RPMI8226 (cell line): ENCODE measurements at places on chromosomes 1 and 21.

DNA sequence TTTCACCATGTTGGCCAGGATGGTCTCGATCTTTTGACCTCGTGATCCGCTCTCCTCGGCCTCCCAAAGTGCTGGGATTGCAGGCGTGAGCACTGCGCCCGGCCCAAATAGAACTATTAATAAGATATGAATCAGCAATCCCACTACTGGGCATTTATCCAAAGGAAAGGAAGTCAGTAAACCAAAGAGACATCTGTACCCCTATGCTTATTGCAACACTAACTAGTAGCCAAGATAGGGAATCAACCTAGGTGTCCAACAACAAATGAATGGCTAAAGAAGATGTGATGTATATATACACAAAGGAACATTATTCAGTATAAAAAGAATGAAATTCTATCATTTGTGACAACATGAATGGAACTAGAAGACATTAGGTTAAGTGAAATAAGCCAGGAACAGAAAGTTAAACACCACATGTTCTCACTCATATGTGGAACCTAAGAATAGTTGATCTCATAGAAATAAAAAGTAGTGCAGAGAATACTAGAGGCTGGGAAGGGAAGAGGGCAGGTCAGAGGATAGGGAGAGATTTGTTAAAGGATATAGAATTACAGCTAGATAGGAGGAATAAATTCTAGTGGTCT lies 48.8 kb downstream of the XPR1 start:
- DNase-seq, result no peak

DNA sequence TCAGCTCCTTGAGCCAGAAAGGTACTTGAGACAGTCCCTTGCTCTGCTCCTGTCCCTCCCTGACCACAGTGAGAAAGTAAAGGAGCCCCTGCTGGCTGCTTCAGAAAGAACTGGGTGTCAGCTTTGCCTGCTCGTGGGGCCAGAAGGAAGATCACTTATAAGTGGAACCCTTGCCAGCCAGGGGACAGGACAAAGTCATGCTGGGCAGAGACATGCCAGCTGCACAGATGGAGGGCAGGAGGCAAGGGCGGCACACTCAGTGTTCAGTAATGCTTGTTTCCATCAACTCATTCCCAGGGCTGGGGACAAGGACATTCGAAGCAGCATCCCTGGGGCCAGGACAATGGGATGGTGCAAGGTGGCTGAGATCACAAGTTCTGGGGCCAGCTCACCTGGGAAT lies 41.8 kb downstream of the NTPCR start:
- no peak for DNase-seq

GRCh38 chr1:42013881-42014470 lies 95.3 kb upstream of the HIVEP3 start:
- DNase-seq, result no peak

DNA sequence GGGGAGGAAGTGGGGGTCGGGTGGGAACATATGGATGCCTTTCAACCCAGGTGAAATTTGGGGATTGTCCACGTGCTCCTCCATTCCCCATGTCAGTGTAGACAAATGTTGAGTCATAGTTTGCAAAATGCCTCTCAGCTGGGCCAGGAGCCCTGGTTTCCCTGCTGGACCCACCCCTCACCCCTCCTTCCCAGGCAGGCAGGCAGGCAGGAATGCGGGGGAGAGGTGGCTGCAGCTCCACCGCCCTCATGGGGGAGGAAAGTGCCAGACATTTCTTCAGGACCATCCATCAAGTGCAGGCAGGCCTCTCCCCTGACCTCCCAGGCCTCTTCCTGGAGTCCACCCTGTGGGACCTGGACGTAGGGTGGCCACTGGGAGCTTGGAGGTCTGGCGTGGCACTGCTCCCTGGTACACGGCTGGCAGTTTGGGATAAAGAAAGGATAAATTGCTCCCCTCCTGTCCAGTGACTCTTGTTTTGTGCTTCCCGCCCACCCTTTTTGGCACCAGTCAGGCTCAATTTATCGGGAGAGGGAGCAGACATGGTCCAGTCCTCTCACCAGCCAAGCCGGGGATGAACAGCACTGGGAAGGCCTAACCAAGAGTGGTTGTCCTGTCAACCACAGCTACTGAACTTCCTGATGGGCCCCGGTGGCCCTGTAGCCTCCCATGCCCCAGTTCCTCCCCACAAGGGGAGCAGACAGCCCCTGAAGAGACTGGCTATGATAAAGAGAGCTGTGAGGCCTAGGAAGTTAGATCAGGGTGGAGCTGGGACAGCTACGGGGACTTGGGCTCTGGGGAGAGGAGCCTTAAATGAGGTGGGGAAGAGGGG lies 18.9 kb downstream of the NPR1 start:
- no peak for DNase-seq

GRCh38 chr1:88867743-88868521 lies 23.4 kb downstream of the GTF2B start:
- no peak for DNase-seq

GRCh38 chr1:28365864-28366263 lies 3.7 kb upstream of the PHACTR4 start:
- DNase-seq, result no peak

GRCh38 chr21:16324630-16325029 lies 594.8 kb downstream of the USP25 start:
- no peak for DNase-seq

GRCh38 chr1:208737161-208737560 lies 493.0 kb upstream of the PLXNA2 start:
- no peak for DNase-seq

DNA sequence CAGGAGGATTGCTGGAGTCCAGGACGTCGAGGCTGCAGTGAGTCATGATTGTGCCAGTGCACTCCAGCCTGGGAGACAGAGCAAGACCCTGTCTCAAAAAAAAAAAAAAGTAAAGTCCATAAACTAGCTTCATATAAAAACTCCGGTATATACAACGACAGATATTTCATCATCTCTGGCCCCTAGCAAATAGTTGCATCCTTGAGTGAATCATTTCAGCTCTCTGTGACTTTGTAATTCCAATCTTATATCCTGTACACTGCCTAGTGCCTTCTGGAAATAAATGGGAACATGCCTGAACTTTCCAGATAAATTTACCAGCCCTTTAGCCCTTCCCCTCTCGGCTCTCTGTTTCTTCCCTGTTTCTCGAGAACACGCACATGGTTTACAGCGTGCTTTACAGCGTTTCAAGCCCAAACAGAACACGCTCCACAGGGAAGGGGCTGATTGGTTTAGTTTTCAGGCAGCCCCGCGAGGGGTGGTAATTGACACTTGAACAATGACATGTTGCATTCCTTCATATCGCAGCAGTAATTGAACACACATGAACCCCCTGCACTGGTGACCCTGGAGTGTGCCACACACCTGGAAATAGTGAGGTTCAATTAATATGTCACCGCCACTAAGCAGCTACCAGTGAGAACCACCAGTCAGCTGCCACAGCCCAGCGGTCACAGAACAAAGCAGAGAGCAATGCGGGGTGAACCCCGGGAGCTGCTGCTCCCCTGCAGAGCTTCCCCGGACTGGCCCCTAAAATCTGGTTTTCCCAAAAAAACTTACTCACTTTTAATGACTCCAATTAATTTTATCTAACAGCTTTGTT lies 35.7 kb upstream of the SIM2 start:
- no peak for DNase-seq

DNA sequence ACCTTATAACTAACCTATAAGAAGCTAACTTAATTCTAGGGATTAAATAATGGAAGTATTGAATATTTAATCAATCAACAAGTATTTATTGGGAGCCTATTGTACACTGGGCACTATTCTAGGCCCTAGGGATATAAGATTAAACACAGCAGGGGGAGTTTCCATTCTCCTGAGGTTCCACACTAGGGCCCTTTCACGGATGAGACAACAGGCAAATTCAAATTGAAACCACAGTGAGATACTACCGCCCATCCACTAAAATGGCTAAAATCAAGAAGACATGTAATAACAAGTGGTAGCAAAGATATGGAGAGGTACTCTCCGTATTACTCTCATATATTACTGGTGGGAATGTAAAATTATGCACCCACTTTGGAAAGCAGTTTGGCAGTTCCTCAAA lies 674.4 kb downstream of the KIF26B start:
- no peak for DNase-seq

GRCh38 chr1:29055160-29055559 lies 68.5 kb downstream of the TMEM200B start:
- DNase-seq, result no peak

DNA sequence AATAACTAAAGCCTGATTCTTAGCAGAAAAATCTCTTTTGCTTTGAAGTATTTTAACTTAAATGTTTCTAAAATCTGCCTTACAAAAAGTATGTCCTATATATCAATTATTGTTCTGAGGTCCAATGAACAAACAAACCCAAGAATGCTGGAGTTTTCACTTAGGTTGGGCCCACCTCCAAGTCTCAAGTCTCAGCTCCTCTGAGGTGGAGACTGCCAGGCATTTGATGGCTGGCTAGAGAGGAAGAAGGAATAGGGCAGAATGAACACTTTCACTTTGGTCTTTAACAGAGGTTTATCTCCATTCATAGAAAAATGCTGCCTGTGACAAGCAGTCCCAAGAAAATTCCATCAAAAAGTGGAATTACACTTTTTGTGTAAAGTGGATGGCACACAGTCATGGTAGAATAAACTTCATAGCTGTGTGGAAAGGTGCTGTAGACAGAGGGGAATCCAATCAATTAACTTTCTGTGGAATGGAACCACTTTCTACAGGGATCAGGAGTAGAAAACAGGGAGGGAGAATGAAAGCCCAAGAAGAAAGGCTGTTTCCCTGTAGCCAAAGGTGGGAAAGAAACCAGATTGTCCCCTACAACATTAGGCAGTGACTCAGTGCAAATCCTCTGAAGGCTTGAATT lies 349.4 kb upstream of the RUNX1 start:
- peak; percentile 25 for DNase-seq

DNA sequence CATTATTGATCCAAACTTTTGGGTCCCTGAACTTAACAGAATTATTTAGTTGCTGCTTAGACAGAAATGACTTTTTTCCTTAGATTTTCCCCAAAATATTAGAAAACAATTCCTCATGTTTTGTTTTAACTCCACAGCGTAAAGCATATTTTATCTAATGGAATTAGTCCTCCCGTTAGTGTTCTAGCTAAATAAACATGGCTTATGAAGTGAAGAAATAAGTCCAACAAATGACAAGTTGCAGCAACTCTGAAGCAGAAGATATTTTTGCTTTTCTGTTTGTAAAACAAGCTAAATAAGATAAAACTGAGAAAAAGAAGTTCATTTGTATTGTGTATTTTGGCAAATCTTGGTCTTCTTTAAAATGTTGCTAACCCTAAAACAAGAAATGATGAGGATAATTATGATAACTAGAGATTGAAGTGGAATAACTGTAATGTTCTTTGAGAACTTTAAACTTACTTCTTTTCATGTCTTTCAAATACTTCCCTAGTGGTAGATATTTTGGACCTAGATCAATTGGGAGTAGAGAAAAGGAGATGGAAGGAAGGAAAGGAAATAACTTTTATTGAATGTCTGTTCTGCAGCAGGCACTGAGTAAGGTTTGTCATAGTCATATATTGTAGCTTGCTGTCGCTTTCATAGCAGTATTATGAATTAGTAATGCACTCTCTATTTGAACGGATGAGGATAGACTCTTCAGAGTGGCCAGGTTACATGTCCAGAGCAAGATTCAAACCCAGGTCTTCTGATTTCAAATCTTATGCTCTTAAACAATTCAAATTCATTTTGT lies 12.5 kb downstream of the NFIA start:
- DNase-seq, result no peak

DNA sequence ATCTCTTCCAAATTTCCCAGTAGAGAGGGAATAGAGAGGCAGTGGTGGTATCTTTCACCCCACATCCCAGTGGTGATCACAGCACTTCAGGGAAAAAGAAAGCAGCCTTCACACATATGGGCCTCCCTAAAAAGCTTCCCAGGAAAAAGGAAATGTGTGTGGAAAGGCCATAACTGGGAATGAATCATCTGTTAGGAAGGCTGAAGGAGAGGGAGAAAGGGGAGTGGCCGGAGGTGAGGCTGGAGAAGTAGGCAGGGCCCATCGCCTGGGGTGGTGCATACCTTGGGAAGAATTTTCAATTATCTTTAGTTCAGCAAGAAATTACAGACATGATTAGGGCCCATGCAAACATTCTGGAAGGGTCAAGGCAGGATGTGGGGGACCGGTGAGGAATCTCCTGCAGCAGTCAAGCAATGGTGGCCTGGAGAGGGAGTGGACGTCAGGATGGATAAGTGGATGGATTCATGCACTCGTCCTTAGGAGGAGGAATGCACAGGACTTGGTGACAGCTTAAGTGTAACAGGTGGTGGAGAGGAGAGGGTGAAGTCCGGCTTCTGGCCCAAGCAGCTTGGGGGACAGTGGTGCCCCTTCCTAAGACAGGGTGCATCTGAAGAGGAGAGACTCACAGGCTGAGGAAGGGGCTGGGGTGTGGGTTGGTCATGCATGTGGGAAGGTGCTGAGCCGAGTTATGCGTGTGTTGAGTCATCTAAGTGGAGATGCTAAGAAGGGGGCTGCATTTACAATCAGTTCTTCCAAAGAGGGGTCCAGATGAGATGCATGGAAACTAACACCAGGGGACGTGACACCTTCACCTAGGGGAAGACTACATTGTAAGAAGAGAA lies 17.9 kb downstream of the HIVEP3 start:
- DNase-seq, result no peak

DNA sequence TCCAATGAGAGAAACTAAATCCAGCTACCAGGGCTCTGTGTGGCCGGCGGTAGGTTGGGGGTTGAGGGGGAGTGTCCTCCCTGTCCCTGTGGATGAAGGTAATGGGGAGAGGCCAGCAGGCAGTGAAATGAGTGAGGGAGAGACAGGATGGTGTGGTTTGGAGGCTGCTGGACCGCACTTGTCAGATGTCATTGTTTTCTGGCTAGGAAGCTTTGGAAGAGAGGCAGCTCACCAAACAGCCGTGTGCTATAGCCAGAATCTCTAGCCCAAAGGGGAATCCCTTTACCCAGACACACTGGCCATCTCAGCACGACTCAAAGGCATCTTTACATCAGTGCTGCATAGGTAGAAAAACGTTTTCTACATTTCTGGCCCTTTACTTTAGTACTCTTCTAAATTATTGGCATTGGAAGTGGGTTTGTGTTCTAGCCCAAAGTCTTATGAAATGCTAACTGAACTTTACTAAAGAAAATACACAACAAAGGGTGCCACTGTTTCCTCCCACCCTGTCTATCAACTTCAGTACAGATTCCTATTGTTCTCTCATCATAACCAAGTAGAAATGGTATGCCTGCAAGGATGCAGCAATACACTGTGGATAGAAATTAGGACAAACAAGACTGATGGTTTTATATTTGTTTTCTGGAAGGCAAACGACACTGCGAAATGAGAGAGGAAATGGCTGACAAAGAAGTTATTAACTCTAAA lies 95.9 kb upstream of the COA6 start:
- no peak for DNase-seq

- DNase-seq, result no peak
Observed at GRCh38 chr21:26945916-26946675, 20.8 kb downstream of the ADAMTS5 start.
